Stimulated activated CD4-positive, alpha-beta T cell treated with anti-CD3 and anti-CD28 coated beads, TNF-alpha, amount 100 ng/mL, for 1 hour (primary cell): ENCODE measurements at places on chromosomes 2 and 18.

- DNase-seq = no peak
Observed at GRCh38 chr18:48404716-48405507, 4.3 kb downstream of the ZBTB7C start.

DNA sequence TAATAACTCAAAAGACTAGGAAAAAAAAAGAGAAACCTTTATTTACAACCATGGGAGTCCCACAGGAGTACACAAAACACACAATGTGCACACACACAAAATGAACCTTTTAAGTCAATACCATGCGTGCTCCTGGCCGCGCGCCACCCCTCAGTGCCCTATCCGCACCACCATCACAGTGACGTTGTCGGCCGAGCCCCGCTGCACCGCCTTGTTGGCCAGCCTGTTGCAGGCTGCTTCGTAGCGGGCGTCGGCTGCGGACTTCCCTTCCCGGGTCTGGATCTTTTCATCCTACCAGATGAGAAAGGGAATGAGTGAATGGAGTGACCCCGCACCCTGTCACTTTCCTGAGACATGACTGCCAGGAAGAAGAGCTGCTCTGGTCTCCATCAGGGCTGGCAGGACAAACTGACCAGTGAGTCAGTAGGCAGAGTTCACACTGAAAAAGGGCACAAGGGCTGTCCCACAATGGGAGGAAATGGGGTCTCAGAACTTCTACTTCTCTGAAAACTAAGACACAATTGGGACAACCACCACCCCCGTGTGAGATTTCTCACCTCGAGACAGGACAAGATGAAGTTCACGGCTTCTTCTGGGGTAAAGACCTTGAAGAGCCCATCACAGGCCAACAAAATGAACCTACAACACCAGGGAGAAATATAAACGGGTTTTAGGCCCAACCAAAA lies 11.8 kb downstream of the ERFE start:
- no peak for DNase-seq

DNA sequence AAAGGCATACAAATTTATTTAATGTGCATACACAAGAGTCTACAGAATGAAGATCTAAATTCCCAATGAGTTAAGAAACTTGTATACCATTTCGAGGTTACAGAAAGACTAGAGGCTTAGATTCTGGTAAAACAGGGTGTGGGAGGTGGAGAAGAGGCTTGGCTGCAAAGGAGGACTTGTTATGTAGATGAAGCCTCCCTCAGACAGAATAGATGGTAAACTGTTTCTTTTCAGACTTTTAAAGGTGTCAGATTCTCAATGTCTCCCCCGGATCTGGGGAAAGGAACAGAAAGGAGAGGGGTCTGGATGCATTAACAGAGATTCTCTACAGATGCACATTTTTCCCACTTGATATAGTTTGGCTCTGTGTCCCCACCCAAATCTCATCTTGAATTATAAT lies 126.0 kb downstream of the ST6GAL2 start:
- DNase-seq = no peak

DNA sequence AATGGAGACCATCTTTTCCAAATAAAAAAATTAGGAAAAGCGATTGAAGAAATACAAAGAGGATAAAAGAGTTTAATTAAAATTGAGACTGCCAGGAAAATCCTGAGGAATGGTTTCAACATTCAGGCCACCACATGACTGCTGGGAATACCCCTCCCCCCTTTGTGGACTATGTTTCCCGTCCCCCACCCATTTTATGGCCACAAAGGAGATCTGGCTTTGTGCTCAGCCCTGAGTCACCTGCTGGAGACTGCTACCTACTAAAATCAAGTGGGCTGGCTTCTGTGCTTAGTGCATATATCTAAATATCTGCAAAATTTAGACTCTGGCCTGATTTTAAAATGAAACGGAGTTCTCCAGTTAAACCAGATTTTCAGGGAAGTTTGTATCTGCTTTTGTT lies 10.1 kb downstream of the RND3 start:
- no peak for DNase-seq

- DNase-seq = no peak
Observed at GRCh38 chr2:235234736-235235135, 259.1 kb upstream of the AGAP1 start.

- no peak for DNase-seq
Observed at GRCh38 chr18:43533371-43533770, 256.1 kb upstream of the SYT4 start.

GRCh38 chr2:234368861-234369261 lies 128.0 kb downstream of the ARL4C start:
- peak; percentile 24 for DNase-seq

- no peak for DNase-seq
Observed at GRCh38 chr2:21484643-21485042, 360.9 kb downstream of the TDRD15 start.

GRCh38 chr2:72862239-72862988 lies 24.8 kb upstream of the SPR start:
- peak; percentile 65 for DNase-seq

- DNase-seq = no peak
Observed at GRCh38 chr2:224930990-224931389, 111.3 kb downstream of the DOCK10 start.

DNA sequence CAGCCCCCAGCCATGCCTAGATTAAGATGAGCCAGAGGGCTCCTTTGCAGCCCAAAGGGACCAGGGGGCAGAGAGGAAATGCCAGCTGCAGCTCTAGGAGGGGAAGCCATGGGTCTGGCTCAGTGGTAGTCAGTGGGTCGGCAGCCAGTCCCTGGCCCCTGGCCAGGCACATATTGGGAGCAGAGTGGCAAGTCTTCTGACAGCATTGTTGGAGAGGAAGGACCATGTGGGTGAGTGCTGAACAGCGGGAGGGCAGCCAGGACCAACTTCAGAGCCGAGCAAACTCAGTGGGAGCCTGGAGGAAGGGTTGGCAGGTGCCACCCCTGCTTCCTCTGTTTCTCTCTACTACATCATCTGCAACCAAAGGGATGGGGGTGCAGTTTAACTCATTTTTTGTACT lies 140.5 kb upstream of the PELI1 start:
- no peak for DNase-seq

GRCh38 chr2:154740361-154740760 lies 41.9 kb downstream of the KCNJ3 start:
- DNase-seq = no peak

DNA sequence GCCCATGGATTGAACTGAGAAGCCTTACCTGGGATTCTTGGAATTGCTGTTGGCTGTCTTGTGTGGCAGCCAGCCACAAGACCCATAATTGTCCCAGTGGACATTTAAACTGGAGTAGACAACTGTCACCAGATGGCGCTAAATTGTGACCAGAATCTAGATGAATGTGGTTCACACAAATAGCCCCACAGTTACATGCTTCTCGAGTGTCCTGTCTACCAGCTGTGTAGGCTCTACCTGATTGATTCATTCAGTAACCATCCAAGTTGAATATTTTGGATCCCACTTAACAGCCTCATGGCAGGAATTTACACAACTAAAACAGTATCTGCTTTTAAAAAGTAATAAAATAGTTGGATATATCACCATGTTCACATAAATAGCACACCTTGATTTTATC lies 73.2 kb downstream of the MAP4K4 start:
- no peak for DNase-seq

- no peak for DNase-seq
Observed at GRCh38 chr2:25420820-25421237, 79.1 kb upstream of the DNMT3A start.

- DNase-seq = no peak
Observed at GRCh38 chr2:43117521-43118143, 108.8 kb downstream of the ZFP36L2 start.

- no peak for DNase-seq
Observed at GRCh38 chr2:167381349-167381748, 493.1 kb downstream of the XIRP2 start.

- no peak for DNase-seq
Observed at GRCh38 chr2:134416637-134417036, 162.8 kb downstream of the MGAT5 start.

DNA sequence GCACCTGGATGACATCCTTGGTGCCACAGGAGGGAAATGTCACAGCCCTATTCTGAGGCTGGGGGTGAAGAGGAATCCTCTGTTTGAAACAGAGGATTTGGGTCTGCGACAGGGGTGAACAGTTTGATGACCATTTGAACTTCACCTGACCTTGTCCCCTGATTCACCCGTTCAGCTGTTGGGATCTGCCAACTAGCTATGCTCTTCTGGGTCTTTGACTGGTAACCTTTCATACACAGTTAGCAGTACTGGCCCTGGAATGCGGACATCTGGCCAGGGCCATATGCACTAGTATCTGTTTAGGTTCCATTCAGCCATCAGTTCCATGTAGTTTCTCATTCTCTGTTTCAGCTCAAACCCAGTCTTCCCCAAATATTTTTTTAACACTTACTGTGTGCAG lies 72.6 kb upstream of the MCFD2 start:
- no peak for DNase-seq

DNA sequence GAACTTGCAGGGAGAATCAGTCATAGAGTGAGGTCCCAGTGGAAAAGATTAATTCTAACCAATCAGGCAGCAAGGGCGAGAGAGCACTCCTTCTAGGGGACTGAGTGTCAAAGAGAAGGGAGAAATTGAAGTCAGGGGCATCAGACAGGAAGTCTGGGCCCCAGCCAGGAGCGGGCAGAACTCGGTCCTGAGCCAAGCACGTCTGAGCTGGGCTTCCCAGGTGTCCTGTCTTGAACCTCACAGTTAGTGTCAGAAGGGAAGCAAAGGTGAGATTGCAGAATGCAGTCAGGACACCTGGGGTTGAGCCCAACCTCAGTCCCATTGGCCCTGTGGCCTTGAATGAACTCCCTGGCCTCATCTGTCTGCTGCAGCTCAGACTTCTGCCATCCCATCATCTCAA lies 220.9 kb downstream of the SMAD2 start:
- no peak for DNase-seq

DNA sequence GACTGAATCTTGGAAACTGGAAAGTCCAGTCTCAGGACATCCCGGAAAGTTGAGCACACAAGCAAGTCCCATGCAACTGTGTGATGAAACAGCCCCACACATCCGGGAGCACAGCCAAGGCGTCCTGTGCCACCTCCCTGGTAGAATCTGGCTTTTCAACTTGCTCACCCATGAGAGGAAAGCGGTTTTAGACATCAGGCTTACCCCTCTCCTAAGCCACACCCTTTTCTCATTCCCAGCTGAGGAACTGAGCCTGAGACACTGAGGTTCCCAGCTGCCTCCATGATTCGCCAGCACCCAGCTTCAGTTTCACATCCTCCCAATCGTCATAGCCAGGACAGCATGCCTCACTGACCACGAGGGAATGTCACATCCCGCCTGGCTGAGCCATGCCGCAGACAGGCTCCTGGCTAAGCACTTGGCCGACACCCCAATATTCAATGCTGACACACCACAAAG lies 60.3 kb downstream of the STEAP3 start:
- no peak for DNase-seq

DNA sequence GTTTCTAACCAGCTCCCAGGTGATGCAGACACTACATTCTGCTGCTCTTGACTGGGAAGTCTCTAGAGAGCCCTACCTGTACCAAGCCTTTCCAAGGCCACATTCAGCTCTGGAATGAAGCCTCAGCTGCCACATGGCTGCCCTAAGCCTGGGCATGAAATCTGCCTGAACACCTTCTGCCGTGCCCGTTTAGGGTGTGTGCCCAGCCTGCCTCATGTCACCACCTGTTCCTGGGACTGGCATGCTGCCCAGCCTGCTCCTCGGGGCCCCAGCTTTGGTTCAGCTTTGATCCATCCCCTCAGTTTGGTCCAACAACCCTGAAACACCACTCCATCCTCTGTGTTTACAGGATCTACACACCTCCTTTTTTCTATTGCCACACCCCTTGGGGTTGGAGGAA lies 210.9 kb downstream of the L3MBTL4 start:
- DNase-seq = no peak

GRCh38 chr2:36333350-36334012 lies 22.1 kb upstream of the CRIM1 start:
- no peak for DNase-seq

DNA sequence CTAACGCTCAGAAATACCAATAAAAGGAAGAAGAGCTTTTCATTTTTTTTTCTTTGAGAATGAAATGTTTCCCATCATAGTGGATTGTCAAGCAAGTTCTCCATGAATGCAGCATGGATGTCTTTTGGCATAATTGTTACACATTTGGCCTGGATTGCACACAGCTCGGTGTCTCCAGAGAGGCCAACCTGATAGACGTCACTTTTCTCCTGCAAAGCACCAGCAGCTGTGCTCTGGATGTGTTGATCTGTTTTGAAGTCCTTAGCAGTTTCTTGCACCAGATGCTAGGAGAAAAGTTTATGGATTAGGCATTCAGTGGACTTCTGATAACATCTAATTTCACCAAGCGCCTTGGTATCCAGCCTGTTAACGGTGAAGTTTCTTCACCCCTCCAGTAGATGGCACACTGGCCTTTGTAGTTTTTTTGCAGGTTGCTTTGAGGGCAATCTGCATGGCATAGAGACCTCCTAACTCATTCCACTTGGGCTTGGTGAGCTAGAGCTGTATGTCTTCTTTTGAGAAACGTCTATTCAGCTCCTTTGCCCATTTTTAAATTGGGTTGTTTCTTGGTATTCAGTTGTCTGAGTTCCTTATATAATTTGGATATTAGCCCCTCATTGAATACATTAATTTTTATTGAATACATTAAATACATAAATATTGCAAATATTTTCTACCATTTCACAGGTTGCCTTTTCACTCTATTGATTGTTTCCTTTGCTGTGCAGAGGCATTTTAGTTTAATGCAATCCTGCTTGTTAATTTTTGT lies 59.7 kb downstream of the PTH2R start:
- DNase-seq = no peak

DNA sequence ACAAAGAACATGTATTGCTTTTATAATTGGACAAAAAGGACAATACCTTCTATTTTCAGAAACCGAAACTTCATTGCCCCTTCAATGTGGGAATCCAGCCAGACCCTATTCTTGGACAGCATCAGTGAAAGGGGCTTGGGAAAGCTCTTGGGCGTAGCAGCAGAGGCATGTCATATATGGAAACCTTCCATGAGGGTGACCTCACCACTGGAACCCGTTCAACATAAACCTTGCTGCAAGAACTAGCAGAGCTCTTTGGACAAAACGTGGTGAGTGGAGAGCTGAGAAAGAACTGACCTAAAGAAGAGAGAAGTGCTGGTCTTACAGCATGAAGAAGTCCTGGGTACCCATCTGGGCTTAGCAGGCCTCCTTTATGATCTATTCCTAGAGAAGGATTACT lies 22.7 kb upstream of the ACTG2 start:
- DNase-seq = no peak

- no peak for DNase-seq
Observed at GRCh38 chr18:6161549-6161948, 253.2 kb downstream of the L3MBTL4 start.

DNA sequence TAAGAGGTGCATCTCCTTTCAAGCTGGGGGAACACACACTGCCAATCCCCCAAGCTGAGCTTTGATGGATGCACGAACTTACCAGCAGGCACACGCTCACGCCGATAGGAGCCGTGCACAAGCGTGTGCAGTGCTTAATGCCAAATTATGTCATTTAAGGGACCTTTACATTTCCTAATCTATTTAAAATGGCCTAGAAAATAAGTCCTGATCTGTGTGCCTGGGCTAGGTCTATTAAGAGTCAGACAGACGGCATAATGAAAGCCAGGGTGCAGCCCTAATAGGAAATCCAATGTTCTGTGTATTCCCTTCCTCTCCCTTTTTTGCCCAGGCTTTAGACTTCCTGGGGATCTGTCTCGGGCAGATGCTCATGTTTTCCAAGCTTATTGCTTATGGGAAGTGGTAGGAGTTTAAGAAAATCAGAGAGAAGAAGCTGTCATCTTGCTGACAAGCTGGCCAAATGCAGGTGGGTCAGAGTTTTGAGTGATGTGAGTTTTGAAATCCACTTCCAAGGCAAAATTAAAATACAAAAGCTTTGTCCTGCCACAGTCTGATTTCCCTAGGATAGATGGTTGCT lies 142.6 kb downstream of the MYT1L start:
- no peak for DNase-seq
